ENCODE measurements at places on chromosomes 2 and 18.

GRCh38 chr2:76193089-76193488, 482.4 kb upstream of the GCFC2 start:
- no peak for DNase-seq

- DNase-seq = no peak
Observed at GRCh38 chr2:140593132-140593531, 1537.7 kb downstream of the LRP1B start.

DNA sequence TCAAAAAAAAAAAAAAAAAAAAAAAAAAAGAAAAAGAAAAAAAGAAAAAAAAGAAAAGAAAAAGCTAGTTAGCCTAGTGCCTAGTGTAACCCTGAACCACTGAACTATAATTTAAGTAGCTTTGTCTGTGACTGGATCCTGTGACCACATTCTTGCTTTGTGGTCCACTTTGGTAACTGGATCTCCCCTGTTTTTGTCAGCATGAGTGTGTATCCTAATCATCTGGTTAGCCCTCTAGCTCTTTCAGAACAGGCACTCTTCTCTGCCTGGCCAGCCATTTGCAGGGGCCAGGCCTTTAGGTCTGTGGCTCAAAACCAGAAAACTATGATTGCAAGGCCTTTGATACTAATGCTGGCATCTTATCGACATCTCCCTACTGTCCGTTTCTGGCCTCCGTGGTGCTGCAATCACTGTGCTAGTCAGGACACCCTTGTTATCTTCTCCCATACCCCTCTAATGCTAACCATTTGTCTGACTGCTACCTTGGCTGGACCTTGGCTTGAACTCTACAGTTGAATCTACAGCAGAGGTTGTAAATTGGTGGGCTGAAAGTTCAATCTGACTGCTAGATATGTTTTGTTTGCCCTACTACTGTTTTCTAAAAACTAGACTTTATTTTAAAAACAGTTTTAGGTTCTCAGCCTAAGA, 40.5 kb downstream of the RBKS start:
- DNase-seq = no peak

DNA sequence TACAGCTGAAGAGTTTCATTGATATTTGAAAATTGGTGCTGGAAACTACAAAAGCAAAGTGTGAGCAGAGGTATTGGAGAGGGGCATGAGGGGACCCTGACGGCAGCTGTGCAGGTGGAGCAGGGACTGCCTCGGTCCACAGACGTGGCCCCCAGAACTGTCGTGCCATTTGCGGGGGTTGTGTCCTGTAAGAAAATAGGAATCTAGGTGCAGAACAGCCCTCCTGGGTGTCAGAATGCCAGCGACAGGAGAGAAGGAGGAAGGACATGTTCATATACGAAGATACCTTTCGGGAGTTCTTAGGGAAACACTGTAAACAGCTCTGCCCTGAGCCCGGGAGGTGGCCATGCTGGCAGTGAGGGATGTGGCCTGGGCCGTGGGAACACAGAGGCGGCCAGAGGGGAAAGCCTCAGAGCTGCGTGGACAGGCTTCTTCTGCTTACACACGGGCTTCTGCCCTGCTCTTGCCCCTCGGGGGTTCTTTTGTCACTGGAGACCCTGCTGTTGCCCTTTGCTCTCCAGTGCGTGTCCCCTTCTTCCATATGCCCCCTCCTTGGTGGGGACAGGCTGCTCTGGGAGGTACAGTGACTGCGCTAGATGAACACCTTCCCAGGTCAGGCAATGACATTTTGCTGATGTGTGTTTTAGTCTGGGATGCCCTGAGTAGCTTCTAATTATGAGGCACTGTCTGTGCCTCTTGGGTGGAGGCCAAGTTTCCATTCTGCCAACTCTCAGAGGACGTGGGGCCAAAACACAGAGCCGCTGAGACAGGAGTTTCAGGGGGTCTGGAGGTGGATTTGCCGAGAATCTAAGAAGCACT, 81.9 kb upstream of the TXNDC2 start:
- peak; percentile 3 for DNase-seq

- DNase-seq = no peak
Observed at GRCh38 chr2:120347396-120348060, 1.6 kb downstream of the INHBB start.

GRCh38 chr18:23920054-23920453, 94.5 kb upstream of the TTC39C start:
- DNase-seq = no peak
